Omental fat pad (tissue), 4 donors: ENCODE measurements at places on chromosomes 12 and 14.

DNA sequence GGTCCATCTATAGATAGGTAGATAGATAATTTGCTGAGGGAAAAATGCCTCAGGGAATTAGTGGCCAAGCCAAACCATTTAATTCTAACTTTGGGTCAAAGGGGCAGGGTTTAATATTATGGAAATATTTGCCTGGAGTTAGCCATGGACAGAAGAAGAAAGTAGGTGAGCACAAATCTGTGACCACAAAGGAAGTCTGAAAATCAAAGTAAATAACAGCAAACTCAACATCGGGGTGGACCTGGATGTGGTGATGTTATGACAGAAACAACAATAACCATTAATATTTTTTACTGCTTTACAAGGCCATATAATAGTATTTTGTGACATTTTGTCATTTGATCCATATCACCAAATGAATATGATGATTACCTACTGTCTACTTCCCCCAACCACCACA lies 578.0 kb upstream of the MGAT4C start:
- DNase-seq, result no peak

- DNase-seq, result no peak
These were observed 19.8 kb upstream of the PRKAG1 start for GRCh38 chr12:49038291-49038955.

- DNase-seq, result no peak
These were observed 7.2 kb downstream of the ALDH2 start for GRCh38 chr12:111773801-111774551.

DNA sequence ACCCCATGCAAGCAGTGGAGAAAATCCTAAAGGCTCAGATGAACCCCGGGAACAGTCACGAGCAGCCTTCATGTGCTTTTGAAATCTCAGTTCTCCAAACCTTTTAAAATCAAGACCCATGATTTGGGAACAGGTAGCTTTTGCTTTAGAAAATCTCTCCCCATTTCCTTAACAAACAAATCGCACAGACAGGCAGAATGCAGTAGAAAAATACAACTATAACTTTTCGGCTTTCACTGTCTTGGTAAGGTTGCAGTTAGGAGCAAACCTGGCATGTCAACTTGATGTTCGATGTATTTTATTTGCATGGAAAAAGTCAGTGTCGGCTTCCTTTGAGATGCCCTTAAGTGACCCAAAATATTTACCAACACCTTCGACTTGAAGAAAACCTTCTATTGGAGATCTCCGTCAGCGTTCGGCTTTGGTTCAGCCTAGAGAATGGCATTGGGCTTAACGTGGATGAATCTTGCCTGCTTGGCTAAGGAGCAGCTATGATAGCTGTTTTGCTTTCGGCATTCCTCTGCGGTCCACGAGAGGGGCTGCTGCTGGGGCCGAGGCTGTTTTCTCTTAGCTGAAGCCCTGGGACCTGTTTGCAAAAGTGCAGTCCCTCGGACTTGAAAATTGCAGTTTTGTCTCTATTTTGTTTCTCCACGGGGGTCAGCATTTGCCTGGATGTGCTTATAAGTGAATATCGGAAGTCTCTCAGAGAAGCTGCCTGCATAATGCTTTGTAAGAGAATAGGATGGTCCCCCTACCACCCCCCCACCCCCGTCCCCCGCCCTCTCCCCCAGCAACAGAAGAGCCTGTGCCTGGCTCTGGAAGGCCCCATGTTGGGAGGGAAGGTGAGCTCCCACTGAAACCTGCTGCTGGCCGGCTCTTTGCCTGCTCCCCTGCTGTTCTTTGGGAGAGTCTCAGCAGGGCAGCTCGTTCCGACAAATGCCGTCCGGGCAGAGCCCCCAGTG lies 122.8 kb downstream of the AACS start:
- no peak for DNase-seq

GRCh38 chr12:59928416-59928815 lies 332.6 kb downstream of the SLC16A7 start:
- no peak for DNase-seq
